CD8-positive, alpha-beta memory T cell (primary cell): ENCODE measurements at places on chromosomes 6 and 20. TPM values are rescaled to one million over a fixed set of nuclear protein-coding genes. Genes with fewer than 3 reads are reported as not detected.
A peak's percentile ranks its signal among the peaks of the same experiment; 100 is the strongest.

HTR1B gene
- not detected for total RNA-seq

ANKRD66 gene
- total RNA-seq, result not detected

PAK5 gene
- total RNA-seq, result not detected

UQCC2 gene
- 157 TPM for total RNA-seq

- H3K4me1 ChIP-seq, result no peaks in the 10 kb centered on the region
- no peaks in the 10 kb centered on the region for H3K36me3 ChIP-seq
- no peak overlapping the region for H3K27ac ChIP-seq
- no peak for DNase-seq
Observed at GRCh38 chr6:157283900-157284737, 39.2 kb downstream of the TMEM242 start.

DNA sequence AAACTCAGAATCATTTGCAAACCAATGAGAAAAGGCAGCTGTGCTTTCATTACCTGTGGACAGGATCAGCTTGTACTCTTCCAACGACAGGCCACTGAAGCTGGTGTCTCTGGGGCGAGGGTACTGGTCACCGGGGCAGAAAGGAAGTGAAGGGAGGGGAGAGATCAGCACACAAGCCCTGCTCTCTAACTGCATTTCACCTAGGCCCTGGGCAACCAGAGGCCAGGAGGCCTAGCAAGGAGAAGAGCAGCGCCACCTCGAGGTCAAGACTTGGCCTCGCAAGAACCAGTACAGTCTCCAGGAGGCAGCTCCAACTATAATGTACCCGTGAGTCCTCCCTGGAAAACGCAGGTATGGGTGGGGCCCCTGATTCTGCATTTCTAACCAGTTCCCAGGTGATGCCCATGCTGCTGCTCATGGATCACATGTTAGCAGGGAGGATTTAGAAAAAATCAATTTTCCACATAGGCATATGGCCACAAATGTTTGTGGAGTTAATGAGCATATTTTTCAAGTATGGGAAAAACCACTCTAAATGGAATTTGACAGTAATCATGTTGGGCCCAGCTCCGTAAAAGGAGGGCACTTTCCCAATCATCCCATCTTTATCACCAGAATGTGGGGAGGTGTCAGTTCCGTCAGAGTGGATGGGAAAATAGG lies 11.0 kb downstream of the UQCC2 start:
- peak; percentile 63 for DNase-seq
- peaks cover 4% of the 10 kb centered on the region for H3K36me3 ChIP-seq
- no peak overlapping the region for H3K4me3 ChIP-seq
- no peaks in the 10 kb centered on the region for H3K27me3 ChIP-seq
- no peak overlapping the region for H3K27ac ChIP-seq

- H3K4me1 ChIP-seq, result peaks cover 22% of the 10 kb centered on the region
- no peaks in the 10 kb centered on the region for H3K27me3 ChIP-seq
- no peak overlapping the region for H3K27ac ChIP-seq
- DNase-seq, result no peak
- peaks cover 31% of the 10 kb centered on the region for H3K36me3 ChIP-seq
- no peak overlapping the region for H3K4me3 ChIP-seq
Observed at GRCh38 chr6:36914227-36914794, 28.6 kb downstream of the C6orf89 start.

GRCh38 chr6:164379795-164380194 lies 929.6 kb downstream of the C6orf118 start:
- no peaks in the 10 kb centered on the region for H3K36me3 ChIP-seq
- H3K27me3 ChIP-seq, result no peaks in the 10 kb centered on the region
- no peak for DNase-seq
- no peaks in the 10 kb centered on the region for H3K4me1 ChIP-seq
- H3K27ac ChIP-seq, result no peak overlapping the region
- H3K4me3 ChIP-seq, result no peak overlapping the region

DNA sequence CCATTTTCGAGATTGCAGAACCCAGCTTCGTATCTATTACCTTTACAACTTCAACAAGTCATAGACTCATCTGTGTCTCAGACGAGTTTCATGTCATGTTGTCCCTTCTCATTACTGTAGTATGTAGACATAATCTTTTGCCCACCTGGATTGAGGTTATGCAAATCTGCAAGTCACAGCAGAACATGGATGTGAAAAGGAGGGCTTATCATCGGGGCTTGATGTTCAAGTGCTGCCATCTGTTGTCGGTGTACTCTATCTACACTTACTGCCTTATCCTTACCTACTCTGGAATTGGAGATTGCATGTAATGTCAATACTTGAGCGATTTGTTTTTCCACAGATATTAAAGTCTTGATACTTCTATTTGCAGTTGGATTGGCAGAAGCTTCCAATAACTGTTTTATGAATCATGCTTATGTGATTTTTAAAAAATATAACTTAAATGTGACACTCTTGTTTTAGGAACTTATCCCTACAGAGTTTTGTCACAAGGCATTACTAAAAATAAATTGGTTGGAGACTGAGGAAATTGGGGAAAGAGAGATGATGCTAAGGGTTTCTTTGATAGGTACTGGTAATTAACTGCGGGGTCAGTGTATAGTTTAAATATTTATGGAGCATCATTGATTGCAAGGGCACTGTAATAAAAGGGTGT lies 3.0 kb upstream of the GOPC start:
- peak; percentile 10 for DNase-seq
- no peaks in the 10 kb centered on the region for H3K36me3 ChIP-seq
- no peaks in the 10 kb centered on the region for H3K27me3 ChIP-seq
- H3K4me3 ChIP-seq, result no peak overlapping the region
- H3K27ac ChIP-seq, result no peak overlapping the region

- H3K36me3 ChIP-seq, result no peaks in the 10 kb centered on the region
- no peak overlapping the region for H3K27ac ChIP-seq
- H3K27me3 ChIP-seq, result no peaks in the 10 kb centered on the region
- DNase-seq, result no peak
Observed at GRCh38 chr6:2622671-2623070, 128.1 kb downstream of the MYLK4 start.

DNA sequence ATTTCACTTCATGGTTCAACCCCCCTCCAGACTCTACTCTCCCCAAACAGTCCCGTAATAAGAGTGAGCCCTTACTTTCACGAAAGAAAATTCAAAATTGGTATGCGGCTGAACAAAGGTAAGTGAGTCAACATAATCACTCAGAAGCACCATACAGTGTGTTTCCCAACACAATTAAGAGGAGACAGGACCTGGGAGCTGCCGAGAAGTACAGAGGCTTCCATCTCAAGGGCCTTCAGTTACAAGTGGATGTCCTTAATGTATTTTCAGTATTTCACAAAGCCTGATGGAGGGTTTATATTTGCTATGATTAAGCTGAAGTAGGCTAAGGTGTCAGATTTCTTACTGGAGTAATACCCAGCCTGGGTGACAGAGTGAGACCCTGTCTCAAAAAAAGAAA lies 51.1 kb downstream of the MYO6 start:
- no peaks in the 10 kb centered on the region for H3K27me3 ChIP-seq
- no peaks in the 10 kb centered on the region for H3K36me3 ChIP-seq
- no peak overlapping the region for H3K27ac ChIP-seq

- no peaks in the 10 kb centered on the region for H3K27me3 ChIP-seq
- DNase-seq, result no peak
- H3K4me3 ChIP-seq, result no peak overlapping the region
Observed at GRCh38 chr6:3997177-3997770, 81.7 kb downstream of the FAM217A start.

DNA sequence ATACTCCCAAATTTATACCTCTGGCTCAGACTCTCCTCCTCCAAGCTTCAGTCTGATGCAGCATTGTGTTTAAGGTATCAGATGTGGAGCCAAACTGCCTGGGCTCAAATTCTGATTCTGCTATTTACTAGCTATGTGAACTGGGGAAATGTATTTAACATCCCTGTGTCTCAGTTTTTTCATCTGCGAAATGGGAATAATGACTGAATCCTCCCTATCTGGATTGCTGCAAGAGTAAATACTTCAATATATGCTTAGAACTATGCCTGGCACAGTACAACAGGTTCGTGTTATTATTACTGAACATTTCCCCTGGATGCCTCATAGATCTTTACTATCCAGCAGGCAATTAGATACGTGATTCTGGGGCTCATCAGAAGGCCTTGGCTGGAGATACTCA lies 5.5 kb downstream of the LRRN4 start:
- no peaks in the 10 kb centered on the region for H3K36me3 ChIP-seq
- no peak overlapping the region for H3K27ac ChIP-seq
- no peaks in the 10 kb centered on the region for H3K4me1 ChIP-seq
- DNase-seq, result no peak
- H3K4me3 ChIP-seq, result no peak overlapping the region
- no peaks in the 10 kb centered on the region for H3K27me3 ChIP-seq

DNA sequence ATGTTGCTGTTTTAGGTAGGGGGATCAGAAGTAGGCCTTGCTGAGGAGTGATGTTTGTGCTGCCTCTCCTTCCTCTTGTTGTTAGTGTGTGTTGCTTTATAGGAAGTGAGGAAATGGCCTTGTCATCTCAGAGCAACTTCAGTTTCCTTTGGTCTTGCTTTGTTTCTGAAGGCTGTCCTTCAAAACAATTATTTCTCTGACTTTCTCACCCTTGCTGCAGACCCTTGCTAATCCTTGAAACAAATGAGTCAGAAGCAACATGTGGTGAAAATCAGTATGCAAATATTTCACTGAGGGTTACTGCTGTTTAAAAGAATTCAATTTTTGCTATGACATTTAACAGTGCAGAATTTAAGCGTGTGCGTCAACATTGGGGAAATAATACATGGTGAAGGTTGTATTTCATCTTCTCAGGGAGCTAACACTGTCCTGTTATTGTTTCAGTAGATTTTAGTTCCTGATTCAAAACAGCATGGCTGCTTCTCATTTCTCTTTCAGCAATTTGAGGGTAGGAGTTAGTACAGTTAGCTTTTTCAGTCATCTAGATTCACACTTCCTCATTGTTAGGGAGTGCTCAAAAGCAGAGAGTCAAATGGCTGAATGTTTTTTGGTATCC lies 13.8 kb downstream of the RNF144B start:
- no peak for DNase-seq
- no peaks in the 10 kb centered on the region for H3K4me1 ChIP-seq
- no peak overlapping the region for H3K4me3 ChIP-seq
- H3K27ac ChIP-seq, result no peak overlapping the region
- H3K36me3 ChIP-seq, result no peaks in the 10 kb centered on the region

DNA sequence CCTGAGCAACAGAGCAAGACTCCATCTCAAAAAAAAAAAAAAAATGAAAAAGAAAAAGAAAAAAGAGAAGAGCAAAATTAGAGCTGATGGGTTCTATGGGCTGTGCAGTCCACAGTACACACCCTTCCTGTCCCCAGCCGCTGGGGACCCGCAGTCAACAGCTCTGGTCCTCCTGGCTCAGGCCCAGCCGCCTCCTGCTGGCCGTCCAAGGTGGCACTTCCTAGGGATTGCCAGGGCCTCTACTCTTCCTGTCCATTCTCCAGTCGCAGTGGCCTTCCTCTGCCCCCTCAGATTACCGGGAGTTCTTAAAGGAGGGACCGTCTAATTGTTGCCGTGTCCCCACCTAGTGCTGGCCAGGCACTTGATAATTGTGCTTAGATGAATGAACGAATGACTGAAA lies 41.7 kb downstream of the TMEM242 start:
- no peak overlapping the region for H3K4me3 ChIP-seq
- no peaks in the 10 kb centered on the region for H3K36me3 ChIP-seq
- H3K4me1 ChIP-seq, result no peaks in the 10 kb centered on the region
- no peak for DNase-seq
- no peaks in the 10 kb centered on the region for H3K27me3 ChIP-seq

- no peak for DNase-seq
- H3K36me3 ChIP-seq, result peaks cover 79% of the 10 kb centered on the region
- H3K27ac ChIP-seq, result no peak overlapping the region
- H3K4me3 ChIP-seq, result no peak overlapping the region
Observed at GRCh38 chr20:35497320-35497719, 32.1 kb downstream of the C20orf173 start.

GRCh38 chr20:21099751-21100577 lies 6.2 kb downstream of the LINC00237 start:
- peaks cover 72% of the 10 kb centered on the region for H3K27me3 ChIP-seq
- H3K27ac ChIP-seq, result peak overlapping the region; percentile 39
- H3K4me3 ChIP-seq, result peak overlapping the region; percentile 60
- DNase-seq, result peak; percentile 31
- no peaks in the 10 kb centered on the region for H3K36me3 ChIP-seq

DNA sequence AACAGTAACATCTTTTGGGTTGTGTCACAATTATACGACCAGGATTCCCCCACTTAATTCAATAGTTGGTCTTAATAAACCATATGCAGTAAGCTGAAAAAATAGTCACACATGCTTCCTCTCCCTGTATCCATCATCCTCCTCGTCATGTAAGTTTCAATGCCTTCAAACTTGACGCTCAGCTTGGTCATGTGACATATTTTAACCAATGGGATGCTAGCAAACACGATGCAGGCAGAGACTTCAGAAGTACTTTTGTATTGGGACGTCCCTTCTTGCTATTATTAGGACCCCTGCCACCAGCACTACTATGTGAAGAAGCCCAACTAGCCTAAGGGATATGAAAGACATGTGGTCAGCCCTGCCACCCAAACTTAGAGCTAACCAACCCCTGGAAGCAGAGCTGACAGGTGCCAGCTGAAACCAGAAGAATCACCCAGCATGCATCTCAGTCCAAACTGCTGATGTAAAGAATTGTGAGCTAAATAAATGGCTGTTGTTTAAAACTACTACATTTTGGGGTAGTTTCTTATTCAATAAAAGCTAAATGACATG lies 49.3 kb downstream of the CGA start:
- H3K4me3 ChIP-seq, result no peak overlapping the region
- peaks cover 3% of the 10 kb centered on the region for H3K27me3 ChIP-seq
- H3K36me3 ChIP-seq, result no peaks in the 10 kb centered on the region
- no peak overlapping the region for H3K27ac ChIP-seq
- no peaks in the 10 kb centered on the region for H3K4me1 ChIP-seq
